ENCODE measurements at places on chromosomes 7 and 10.

DNA sequence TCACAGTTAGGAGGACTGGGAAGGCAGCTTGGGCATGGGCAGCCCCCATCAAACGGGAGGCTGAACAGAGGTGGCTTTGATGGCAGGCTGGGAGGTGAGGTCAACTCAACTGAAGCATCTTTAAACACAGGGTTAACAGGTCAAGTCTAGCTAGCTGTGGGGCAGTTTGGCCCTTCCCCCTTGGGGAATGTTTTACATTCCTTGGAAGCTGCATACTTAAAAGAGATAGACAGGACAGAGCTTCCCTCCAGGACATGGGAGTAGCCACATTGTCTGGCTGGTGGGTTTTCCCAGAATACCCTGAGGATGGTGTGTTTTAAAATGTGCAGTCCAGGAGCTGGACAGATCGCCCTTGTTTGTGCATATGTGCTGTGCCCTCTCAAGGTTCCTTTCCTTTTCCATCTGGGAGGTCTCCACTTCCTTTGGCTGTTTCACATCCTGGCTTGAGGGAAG lies 6.8 kb upstream of the RASSF4 start:
- no peak for DNase-seq

- no peak for DNase-seq
These were observed 4.6 kb downstream of the ZNF680 start for GRCh38 chr7:64558323-64558705.

- DNase-seq, result no peak
These were observed 282.8 kb downstream of the SNX10 start for GRCh38 chr7:26574476-26574875.

- DNase-seq, result no peak
These were observed 152.4 kb downstream of the DGKI start for GRCh38 chr7:137694405-137694804.

- DNase-seq, result no peak
These were observed 39.0 kb downstream of the SVIL start for GRCh38 chr10:29595636-29596225.

DNA sequence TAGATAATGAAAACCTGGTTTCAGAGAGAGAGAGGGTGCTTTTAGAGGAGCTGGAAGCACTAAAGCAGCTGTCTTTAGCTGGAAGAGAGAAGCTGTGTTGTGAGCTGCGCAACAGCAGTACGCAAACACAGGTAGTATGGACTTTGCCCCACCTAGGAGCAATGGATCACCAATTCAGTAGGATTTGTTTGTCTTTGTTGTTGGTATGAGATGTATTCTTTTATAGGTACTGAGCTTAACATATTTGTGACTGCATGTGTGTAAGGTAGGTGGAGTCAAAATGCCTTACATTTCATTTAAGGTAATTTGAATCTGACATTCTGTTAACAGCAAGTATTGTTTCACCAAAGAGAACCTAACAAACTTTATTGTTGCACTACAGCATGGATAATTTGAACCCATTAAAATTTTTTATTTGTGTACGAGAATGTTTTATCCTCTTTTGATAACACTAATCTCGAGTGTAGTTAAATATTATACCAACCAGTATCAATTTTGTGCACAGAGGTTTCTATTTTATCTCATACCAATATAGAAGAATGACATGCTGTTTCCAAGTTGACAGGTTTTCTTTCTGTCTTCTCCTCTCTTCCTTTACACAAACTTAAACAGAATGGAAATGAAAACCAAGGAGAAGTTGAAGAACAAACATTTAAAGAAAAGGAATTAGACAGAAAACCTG lies 92.1 kb downstream of the CYP51A1 start:
- no peak for DNase-seq

- no peak for DNase-seq
These were observed 133.3 kb upstream of the LAMB4 start for GRCh38 chr7:108263425-108263824.

DNA sequence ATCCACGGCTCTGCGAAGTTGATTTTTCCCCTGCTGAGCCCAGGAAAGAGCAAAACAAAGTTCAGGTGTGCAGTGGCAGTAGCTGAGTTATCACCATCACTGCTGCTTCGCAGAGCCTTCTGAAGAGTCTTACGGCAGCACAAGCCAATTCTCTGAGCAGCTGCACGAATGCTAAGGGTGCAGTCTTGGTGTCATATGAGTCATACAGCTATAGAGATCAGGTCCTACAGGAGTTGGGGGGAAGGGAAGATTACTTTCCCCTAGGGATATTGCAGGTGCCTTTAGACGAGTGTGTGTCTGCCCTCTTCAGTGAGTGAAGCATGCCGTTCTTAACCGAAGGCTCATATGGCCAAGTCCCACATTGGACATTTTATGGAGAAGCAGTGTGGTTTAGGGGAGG lies 227.8 kb downstream of the CELF2 start:
- DNase-seq, result no peak

GRCh38 chr7:106231856-106232490 lies 52.8 kb downstream of the NAMPT start:
- no peak for DNase-seq

DNA sequence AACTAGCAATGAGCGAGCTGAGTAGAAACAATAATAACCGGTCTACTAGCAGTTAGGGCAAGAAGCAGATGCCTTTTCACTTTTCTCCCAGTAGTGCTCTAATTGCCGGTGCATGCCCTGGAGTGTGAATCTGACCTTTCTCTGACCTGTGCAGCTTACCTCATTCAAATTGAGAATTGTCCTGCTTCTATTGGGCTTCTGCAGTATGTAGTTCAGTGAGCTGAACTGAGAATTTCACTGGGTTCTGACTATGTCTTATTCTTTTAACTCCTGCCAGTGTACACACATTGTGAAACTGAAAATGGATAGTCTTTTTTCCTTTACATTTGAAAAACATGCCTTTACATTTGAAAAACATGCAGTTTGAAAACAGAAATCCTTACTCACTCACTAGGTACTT lies 157.9 kb upstream of the GRM3 start:
- no peak for DNase-seq

- no peak for DNase-seq
These were observed 204.6 kb downstream of the GLRX3 start for GRCh38 chr10:130340816-130341215.

- DNase-seq, result no peak
These were observed 126.1 kb upstream of the KCNMA1 start for GRCh38 chr10:77763453-77764430.

GRCh38 chr10:16367621-16368292 lies 69.1 kb upstream of the PTER start:
- DNase-seq, result no peak

DNA sequence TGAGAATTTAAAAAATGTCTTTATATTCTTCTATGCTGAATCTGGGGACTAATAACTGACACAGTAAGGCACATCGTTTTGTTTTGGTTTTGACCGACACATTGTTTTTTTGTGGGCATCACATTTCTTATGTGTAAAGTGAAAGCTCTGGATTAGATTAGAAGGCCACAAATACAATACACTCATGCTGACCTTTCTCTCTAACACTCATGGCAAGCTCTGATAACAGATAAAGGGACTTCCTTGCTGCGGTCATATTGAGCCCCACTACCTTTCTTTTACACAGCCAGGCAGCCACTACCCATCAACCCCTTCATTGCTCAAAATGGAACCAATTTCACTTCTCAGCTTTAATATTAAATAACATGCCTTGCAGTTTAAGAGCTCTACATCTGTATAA lies 26.0 kb downstream of the PPP1R3A start:
- no peak for DNase-seq

DNA sequence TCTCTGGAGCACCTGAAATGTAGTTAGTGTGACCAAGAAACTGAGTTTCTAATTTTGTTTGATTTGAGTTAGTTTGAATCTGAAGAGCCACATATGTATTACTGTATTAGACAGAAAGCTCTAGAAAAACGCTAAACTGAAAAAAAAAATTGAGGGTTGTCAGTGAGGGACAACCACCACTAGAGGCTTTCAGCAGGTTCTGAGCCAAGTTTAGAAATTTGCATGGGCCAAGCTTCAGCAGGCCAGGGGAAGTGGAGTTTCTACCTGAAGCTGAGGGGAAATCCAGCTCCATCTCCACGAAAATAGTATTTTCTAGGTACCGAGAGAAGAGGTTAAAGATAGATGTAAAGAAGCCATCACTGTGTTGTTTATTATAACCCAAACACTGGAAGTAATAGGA lies 77.9 kb upstream of the PLXNA4 start:
- DNase-seq, result no peak

- DNase-seq, result no peak
These were observed 24.9 kb downstream of the PRLHR start for GRCh38 chr10:118570591-118570990.

GRCh38 chr7:30974605-30975255 lies 11.0 kb downstream of the GHRHR start:
- DNase-seq, result peak; percentile 73

GRCh38 chr10:78028438-78029268 lies 662 bp downstream of the POLR3A start:
- DNase-seq, result peak; percentile 68

- DNase-seq, result no peak
These were observed 22.3 kb downstream of the CACUL1 start for GRCh38 chr10:118732245-118733165.

- DNase-seq, result no peak
These were observed 238.5 kb downstream of the PRKG1 start for GRCh38 chr10:51312817-51313216.

GRCh38 chr10:74763934-74764591 lies 62.3 kb upstream of the KAT6B start:
- DNase-seq, result no peak

GRCh38 chr10:106593876-106594275 lies 570.6 kb downstream of the SORCS1 start:
- no peak for DNase-seq

DNA sequence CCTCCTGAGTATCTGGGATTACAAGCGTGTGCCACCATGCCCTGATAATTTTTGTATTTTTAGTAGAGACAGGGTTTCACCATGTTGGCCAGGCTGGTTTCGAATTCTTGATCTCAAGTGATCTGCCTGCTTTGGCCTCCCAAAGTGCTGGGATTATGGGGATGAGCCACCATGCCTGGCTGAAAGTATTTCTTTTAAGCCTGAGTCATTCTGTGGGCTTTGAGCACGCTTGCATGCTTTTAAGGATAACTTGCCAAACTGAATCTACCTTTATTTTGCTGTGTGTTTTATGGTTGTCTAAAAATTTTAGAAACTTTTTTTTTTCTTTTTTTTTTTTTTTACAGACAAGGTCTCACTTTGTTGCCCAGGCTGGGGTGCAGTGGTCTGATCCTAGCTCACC lies 33.2 kb downstream of the CNNM2 start:
- no peak for DNase-seq

DNA sequence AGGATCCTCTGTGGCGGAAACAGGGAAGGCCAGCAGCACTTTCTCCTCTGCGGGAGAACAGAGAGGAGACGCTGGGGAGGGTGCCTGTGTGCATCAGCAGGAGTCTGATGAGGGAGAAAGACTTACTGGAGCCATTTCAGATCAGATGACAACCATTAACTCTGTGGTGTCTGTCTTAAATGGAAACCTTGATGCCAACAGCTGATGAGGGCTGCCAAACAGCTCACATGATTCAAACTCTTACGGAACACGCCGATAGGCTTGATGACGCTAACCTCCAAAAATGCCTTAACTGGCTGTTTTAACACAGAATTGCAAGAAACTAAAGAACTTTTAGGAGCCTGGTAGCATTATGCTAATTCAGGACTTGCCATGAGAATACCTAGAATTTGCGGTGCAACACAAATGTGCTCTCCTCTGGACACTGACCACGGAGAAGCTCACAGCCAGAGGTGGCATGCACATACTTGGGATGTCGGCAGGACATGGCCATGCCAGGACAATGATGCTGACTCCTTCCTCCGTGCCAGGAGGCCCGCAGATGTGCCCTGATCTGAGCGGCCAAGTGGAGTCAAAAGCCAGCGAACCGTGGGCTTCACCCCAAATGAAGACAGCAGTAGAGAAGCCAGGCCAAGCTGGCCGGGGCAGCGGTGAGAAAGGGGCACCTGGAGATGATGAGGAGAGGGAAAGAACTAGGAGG lies 154.9 kb downstream of the ZMYND11 start:
- no peak for DNase-seq

GRCh38 chr7:157401567-157402387 lies 65.0 kb downstream of the DNAJB6 start:
- no peak for DNase-seq

DNA sequence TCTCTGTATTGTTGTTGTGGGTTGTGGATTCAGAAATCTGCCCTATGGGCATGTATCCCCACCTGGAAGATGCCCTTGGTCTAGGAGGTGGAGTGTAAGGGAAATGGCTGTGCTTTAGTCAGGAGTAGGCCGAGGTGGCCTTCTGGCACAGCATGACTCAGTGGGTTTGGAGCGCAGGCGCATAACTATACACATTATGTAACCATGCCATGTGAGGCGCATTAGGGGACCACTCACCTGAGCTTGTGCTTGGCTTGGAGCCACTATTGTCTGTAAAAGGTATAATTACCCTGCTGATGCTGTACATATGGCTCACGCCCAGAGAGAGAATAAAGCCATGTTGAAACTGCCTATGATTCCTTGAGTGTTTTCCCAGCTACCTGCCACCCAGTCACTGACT lies 20.6 kb upstream of the ADAMTS14 start:
- DNase-seq, result no peak

GRCh38 chr10:78634389-78634815 lies 434.4 kb upstream of the ZMIZ1 start:
- no peak for DNase-seq

GRCh38 chr10:5609952-5610616 lies 56.3 kb downstream of the ASB13 start:
- DNase-seq, result no peak

DNA sequence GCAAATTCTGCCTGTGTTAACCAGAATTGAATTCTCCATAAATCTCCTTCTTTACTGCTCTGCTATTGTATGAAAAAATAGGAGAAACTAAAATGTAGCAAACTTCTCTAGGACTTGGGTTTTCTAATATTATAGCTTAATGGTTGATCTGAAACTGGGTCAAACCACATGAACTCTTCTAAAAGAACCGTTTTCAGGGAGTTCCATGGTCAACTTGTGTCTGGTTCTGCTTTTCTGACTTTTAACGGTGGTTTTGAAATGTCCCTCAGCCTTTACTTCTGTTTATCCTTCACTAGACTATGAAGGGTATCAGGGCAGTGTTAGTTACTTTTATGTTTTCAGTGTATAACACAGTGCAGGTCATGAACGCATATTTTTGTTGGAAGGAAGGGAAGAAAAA lies 242.2 kb downstream of the TSPAN12 start:
- DNase-seq, result no peak

DNA sequence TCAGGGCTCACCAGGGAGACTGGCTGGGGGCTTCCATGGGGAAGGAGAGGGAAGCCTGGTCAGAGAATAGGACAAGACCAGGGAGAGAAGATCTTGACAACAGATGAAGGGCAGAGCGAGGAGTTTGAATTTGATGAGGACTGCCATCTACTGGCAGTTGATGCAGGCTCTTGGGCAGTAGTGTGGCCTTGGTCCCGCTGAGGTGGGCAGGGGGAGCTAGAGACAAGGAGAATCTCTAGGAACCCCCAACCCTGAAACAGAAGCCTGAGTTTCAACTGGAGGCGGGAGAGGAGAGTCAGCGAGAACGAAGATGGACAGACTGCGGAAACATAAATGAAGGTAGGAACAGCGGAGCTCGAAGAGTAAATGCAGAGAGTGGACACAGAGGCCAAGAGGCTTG lies 81.0 kb downstream of the PPP1R3C start:
- DNase-seq, result no peak

- DNase-seq, result no peak
These were observed 9.3 kb upstream of the PDE1C start for GRCh38 chr7:32079510-32079909.

All from ascending aorta (tissue), 2 donors.